BE2C (cell line): ENCODE measurements at places on chromosomes 1 and 21.
A peak's percentile ranks its signal among the peaks of the same experiment; 100 is the strongest.

GRCh38 chr1:38235705-38236104, 189.1 kb upstream of the POU3F1 start:
- no peak for DNase-seq

- DNase-seq, result no peak
These were observed 30.1 kb downstream of the EDN2 start for GRCh38 chr1:41454406-41454805.

GRCh38 chr1:51340380-51340779, 10.0 kb upstream of the TTC39A start:
- DNase-seq, result no peak

GRCh38 chr1:94259635-94260289, 22.4 kb upstream of the ARHGAP29 start:
- DNase-seq, result no peak

DNA sequence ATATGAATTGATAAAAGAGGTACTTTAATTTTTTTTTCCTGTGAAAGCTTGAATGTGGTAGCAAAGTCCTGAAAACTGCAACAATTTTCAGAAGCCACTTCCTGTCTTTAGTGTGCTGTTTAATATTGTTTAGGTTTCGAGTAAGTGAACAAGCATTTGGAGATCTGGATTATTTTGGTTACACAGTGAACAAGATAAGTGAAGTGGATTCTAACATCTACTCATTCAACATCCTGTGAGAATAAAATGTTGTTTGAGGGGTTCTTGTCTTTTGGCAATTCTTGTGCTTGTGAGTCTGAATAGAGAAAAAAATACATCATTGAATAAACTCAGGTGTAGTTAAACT, 35.2 kb upstream of the PLA2G4A start:
- no peak for DNase-seq

DNA sequence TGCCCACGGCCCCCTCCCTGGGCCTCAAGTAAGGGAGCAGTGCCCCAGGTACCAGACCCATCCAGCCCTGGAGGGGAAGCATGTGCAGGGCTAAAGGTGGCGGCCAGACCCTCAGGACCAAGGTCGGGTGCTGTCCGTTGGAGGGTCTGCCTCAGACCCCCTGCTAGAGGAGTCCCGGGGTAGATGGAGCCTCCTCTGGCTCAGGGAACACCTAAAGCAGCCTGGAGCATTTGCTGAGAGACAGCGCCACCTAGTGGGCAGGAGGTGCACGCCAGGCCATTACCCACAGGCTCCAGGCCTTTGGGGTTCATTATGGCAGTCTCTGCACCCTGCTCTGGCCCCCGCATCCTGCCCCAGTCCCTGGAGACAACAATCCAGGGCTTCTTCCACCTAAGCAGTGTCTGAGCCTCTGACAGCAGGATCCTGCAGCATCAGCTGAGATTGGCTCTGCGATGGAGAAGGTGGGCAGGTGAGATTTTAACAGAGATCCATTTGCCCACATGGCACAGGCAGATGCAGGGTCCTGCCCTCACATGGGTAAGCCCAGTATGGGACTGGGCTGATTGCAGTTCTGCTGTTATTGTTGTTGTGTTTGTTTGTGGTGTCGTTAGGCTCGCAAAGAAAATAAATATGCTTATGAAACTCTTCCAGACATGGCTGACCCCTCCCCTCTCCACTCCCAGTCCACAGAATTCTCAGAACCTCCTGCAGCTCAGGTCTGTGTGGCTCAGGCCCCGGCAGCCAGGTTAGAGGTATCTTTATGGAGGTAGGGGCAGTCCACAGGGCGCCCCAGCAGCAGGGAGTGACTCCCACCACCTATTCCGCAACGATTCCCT, 42.4 kb downstream of the CTNNBIP1 start:
- peak; percentile 70 for DNase-seq

GRCh38 chr21:24840287-24840686, 767.0 kb downstream of the MRPL39 start:
- DNase-seq, result no peak

DNA sequence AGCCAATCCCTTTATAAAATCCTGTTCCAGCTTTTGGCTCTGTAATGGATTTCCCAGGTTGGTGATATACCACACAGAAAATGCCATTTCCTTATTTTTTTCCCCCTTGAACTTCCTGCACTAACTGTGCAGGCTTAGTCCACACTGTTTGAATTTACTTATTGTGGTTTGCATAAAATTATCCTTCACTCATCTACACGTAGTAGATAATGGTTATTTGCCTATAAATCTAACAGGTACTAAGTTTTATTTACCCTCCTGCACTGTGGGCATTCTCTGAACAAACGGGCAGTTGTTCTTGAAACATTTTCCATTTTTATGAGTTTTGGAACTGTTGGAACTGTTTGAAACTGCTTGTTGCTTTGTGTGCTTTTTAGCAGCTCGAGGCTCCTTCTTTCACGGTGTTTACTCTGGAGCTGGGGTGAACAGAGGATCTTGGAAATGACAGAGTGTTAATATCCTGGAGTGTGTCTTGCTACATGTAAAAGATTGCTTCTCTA, 23.0 kb upstream of the KIFAP3 start:
- no peak for DNase-seq

GRCh38 chr1:3771108-3772026, 1.2 kb upstream of the SMIM1 start:
- DNase-seq, result no peak

- DNase-seq, result no peak
These were observed 71.2 kb upstream of the ECE1 start for GRCh38 chr1:21361506-21361905.

GRCh38 chr21:27802816-27803475, 836.1 kb upstream of the ADAMTS5 start:
- DNase-seq, result peak; percentile 60

DNA sequence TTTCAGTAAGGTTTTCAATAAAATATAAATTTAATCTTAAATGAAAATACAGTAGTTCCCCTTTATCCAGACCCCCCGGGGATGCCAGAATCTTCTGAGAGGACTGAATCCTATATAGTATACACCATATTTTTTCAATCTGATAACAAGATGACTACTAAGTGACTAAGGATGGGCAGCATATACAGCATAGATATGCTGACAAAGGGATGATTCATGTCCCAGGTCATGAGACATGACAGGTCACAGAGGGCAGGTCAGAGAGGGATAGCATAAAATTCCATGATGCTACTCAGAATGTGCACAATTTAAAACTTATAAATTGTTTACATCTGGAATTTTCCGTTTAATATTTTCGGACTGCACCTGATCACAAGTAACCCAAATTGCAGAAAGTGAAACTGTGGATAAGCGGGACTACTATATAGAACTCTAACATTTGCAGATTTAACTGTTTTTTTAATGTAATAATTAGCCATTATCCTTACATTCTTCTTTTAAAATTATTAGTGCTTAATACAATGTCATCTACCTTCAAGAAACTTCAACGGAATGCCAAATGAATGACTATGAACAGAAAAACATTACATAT, 48.8 kb downstream of the LRRC40 start:
- DNase-seq, result no peak

GRCh38 chr1:198607714-198608113, 31.1 kb upstream of the PTPRC start:
- DNase-seq, result no peak

- no peak for DNase-seq
These were observed 30.2 kb upstream of the SLC22A15 start for GRCh38 chr1:115946116-115946515.

GRCh38 chr21:27408826-27409225, 441.9 kb upstream of the ADAMTS5 start:
- DNase-seq, result no peak

GRCh38 chr1:233440951-233441401, 113.5 kb downstream of the MAP3K21 start:
- DNase-seq, result peak; percentile 23

- no peak for DNase-seq
These were observed 56.4 kb upstream of the SAMSN1 start for GRCh38 chr21:14602382-14602958.

DNA sequence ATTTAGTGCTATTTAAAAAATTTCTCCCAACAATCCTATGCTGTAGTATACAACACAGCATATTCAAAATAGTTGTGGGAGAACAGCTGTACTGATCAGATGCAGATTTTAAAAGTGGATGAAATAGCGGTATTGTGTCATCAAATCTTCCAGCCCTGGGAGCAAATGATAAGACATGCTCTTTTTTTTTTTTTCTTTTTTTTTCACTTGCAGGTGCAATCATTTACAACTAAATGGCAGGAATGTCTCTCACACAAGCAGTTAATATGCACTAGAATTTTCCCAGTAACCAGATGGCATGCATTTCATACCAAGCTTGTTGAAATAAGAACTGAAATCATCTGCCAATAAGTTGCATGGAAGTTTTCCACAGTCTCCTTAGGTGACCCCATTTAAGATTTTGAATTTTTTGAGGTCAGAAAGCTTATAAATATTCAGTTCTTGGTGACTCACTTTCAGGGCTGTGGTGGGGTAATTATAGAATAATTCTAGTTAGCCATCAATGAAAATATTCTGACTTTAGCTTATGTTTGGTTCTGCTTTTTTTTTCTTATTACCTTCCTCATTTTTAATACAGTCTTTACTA, 623.9 kb upstream of the NR5A2 start:
- no peak for DNase-seq

DNA sequence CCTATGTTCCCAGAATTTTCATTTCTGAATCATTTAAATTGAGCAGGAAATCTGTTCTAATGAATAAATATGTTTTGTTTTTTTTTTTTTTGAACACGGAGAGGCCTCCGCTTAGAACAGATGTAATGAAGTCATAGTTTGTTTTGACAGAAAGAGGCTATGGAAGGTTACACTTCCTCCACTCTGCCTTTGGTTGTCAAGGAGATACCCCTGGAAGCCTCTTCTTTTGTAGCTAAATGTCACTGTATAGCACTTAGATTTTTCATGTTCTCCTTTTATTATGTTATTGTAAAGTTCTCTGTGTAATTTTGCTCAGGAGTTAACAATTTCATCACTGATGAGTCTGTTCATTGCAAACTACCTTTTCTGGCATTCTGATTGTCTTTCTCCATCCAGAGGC, 22.7 kb upstream of the GNG12 start:
- DNase-seq, result no peak

DNA sequence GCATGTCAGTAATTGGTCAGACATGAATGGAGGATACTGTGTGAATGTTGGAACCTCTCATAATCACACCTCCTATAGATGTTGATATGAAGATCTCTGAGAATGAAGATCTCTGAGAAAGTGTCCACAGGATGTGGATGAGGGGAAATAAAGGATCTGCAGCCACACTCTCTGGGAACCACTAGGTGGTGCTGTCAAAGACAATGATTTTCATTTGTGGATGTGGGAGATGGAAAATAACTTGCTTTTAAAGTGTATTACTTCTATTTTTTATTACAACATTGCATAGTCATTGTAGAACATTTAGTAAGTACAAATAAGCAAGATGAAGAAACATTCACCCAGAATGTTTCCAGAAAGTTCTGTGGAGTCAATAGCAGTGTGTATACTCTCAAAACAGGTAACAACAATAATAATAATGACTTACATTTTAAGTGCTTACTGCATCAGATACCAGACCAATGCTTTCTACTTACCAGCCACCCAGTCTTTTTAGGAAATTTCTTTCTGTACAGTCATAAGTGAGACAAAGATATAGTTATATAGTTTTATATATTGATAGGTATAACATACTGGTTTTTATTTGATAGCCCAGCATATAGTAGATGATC, 128.2 kb downstream of the ATG4C start:
- DNase-seq, result no peak

GRCh38 chr1:108504447-108504846, 54.3 kb downstream of the NBPF6 start:
- no peak for DNase-seq

- DNase-seq, result no peak
These were observed 11.3 kb upstream of the SYT6 start for GRCh38 chr1:114164840-114165543.

DNA sequence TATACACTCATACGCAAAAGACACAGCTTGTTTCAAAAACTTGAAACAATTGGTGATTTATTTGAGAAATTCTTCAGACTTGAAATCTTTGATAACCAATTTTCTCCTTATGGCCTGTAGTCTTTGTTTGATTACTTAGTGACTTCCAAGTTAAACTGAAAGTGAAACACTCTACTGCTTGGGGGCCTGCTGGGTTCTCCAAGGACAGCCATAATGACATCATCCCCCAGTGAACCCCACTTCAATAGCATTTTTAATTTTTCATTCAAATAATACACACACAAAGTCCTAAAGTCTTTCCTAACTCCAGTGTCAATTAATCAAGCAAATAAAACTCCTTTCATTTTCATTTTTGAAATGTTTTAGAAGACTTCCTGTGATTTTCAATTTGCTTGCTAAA, 59.2 kb downstream of the KRTAP19-8 start:
- no peak for DNase-seq

- peak; percentile 58 for DNase-seq
These were observed at the start of gene RASAL2 for GRCh38 chr1:178093951-178094738. TSS of gene RASAL2 (plus strand) at chr1:178094104. CDS start at chr1:178094493, 389 bp downstream.

GRCh38 chr21:26809745-26810144, 35.5 kb downstream of the ADAMTS1 start:
- no peak for DNase-seq

GRCh38 chr1:230114237-230114651, 47.2 kb downstream of the GALNT2 start:
- DNase-seq, result no peak

GRCh38 chr1:17567582-17567981, 28.1 kb downstream of the ARHGEF10L start:
- DNase-seq, result no peak

DNA sequence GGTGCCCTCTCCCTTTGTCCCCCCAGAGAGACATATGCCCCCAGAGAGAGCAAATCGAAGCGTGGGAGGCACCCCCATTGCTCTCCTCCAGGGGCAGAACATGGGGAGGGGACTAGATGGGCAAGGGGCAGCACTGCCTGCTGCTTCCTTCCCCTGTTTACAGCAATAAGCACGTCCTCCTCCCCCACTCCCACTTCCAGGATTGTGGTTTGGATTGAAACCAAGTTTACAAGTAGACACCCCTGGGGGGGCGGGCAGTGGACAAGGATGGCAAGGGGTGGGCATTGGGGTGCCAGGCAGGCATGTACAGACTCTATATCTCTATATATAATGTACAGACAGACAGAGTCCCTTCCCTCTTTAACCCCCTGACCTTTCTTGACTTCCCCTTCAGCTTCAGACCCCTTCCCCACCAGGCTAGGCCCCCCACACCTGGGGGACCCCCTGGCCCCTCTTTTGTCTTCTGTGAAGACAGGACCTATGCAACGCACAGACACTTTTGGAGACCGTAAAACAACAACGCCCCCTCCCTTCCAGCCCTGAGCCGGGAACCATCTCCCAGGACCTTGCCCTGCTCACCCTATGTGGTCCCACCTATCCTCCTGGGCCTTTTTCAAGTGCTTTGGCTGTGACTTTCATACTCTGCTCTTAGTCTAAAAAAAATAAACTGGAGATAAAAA, 8.4 kb downstream of the EFNA3 start:
- no peak for DNase-seq

GRCh38 chr21:44767834-44768831, 33.5 kb downstream of the UBE2G2 start:
- no peak for DNase-seq

GRCh38 chr1:151693057-151693651, 23.4 kb downstream of the CELF3 start:
- no peak for DNase-seq

GRCh38 chr1:185241127-185241526, 75.9 kb downstream of the IVNS1ABP start:
- no peak for DNase-seq

GRCh38 chr1:226108935-226109828, 46.7 kb downstream of the H3-3A start:
- DNase-seq, result no peak
